ENCODE measurements at places on chromosomes 6 and 20.

- no peak for DNase-seq
These were observed 32.1 kb downstream of the BEND3 start for GRCh38 chr6:107083047-107083768.

- DNase-seq: no peak
These were observed 26.5 kb downstream of the DCBLD1 start for GRCh38 chr6:117509021-117509420.

DNA sequence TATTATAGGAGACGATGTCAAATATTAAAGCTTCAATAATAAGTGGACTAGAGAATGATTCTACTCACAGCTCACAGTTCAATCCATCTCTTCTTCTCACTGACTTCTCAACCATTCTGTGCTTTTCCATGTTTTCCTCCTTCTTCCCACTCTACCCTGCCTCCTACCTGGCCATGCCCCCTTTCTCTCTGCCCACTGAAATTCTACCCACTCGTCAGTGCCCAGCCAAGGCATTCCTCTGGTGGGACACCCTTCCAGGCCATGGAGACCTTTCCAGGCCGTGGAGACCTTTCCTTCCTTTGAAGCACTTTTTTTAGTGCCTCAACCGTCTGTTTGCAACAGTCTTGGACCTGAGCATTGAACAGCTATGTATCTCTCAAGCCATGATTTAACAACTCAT, 18.5 kb downstream of the BACH2 start:
- no peak for DNase-seq

GRCh38 chr6:31585491-31585890, 586 bp upstream of the LST1 start:
- DNase-seq: no peak

DNA sequence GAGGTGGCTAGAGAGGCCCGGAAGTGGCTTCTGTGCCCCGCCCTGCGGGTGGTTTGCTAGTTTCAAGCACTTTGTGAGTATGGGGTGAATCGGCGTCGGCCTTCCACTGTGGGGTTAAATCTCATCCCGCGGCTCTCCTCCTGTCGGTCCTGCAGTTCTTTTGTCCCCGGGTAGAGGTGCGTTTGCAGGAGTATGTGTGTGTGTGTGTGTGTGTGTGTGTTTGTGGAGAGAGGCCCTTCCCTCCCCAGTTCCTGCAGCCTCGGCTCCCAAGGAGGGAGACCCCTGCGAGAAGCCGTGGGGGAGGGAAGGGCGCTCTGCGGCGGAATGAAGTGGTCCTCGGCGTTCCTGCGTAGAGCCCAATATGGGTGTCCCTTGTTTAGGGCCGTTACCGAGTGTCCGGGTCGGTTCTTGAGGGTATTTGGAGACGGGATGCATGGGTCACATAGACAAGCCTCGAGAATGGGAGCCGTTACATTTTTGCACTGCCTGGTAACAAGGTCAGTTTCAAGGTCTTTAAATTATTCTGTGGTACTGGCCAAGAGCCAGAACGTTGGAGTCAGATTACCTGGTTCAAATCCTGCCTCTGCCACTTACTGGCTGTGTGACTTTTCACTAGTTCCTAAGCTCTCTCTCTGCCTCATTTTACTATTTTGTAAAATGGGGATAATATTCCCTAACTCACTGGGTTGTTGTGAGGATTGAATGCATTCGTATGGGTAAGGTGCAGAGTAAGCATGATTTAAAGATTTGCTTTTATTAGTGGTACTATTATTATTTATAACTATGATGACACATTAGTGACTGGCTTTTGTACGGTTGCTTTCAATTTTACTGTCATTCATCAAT, at the start of gene ZKSCAN3:
ZKSCAN3 (plus strand) TSS at position 56 of the 846 bp plus-strand sequence. CDS start 9,640 bp downstream, outside the sequence.
- peak; percentile 70 for DNase-seq

GRCh38 chr6:164628302-164628931, 681.0 kb downstream of the C6orf118 start:
- no peak for DNase-seq

DNA sequence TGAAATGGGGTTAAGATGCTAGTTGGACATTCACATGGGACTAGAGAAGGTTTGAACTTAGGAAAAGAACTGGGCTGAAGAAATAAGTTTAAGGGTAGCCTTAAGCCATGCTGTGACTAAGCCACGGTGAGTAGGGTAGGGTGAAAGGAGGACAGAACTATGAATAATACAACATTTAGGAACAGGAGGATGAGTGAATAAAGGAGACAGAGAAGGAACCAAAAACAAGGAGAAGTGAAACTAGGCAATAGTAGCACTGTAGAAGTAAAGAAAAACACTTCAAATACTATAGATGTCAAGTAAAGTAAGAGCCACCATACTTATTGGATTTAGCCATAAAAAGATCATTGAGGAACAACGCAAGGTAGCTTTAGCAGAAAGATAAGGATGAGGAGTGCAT, 111.2 kb downstream of the KCNQ5 start:
- no peak for DNase-seq

- DNase-seq: no peak
These were observed 368.7 kb upstream of the MANEA start for GRCh38 chr6:95208621-95209020.

DNA sequence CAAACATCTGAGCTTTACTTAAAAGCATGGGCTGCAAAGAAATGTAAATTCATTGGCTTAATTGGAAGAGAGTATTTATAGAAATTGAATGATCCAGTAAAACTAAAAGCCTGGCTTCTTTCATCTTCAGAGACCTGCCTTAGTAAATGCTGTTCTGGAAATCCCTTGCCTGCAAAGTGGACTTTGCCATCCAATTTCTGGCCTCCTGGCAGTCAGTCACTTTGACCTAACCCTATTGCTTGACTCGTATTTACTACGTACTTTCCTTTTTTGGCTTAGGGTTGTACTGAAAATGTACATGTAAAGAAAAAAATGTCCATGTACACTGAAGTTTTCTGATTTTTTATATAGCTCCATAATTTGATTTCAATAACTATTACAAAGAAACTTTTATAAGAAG, 47.1 kb downstream of the E2F3 start:
- DNase-seq: no peak

- DNase-seq: no peak
These were observed 3.0 kb downstream of the ROMO1 start for GRCh38 chr20:35702051-35702823.

DNA sequence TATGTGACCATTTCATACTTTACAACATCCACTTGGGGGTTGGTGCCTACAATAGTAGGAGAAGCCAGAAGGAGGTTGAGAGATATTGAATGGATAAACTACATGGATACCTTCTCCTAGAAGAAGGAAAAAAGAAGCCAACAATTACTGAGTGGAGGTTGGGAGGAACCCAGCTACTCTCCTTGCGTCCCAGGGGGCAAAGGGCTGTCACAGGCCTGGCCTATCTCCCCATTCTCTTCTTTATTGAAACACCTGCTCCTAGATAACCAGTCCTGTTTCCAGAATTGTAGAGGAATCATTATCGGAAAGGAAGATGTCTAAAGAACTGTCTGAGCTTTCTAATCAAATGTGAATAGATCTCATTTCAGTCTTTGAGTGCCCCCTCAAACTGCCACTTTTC, 115.1 kb downstream of the MAP7 start:
- DNase-seq: no peak

GRCh38 chr6:87483929-87484328, 11.2 kb downstream of the SLC35A1 start:
- DNase-seq: no peak

- DNase-seq: no peak
These were observed 60.5 kb upstream of the GGTLC1 start for GRCh38 chr20:24049081-24049480.

DNA sequence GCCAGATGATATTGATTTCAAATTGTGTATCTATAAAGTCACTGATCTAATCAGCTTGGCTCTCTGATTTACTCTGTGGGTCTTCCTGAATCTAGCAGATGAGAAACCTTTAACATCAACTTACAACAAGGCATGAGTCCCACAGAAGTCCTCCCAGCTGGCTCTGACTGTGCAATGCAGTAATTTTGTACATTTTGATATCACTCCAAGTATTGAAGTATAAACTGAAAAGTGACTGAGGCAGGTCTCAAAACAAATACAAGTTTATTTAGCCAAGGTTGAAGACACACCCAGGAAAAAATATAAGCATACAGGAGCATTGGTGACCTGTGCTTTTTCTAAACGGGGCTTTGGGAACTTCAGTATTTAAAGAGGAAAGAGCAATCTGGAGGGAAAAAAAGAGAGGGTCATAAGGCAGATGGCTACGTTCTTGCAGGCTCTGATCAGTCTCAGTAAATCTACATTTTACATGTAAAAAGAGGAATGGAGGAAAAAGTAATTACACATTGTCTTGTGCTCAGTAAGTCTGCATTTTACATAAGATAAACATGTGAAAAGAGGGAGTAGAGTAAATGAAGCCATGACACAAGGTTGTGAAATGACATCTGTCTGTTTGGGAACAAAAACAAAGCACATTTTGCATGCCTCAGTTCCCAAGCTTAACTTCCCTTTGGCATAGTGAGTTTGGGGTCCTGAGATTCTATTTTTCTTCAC, 59.5 kb downstream of the CRYBG1 start:
- DNase-seq: no peak

- no peak for DNase-seq
These were observed 47.8 kb upstream of the PLCG1 start for GRCh38 chr20:41089555-41089954.

DNA sequence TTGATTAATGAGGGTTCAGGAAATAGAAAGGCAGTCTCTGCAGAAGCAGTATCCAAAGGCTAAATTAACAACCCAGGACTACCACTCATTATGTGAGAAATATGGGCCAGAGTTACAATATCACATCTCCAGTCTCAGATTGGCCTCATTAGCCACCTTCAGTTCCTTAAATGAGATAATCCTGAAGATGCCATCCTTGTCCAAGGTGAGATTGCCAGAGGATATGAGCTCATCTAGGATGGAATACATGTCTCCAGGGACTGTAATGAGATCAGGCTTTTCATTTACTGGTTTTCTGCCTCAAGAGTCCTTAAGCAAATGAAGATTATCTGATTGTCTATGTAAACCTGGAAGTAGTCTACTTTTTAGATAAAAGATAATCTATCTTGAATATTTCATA, 196.3 kb downstream of the FUT9 start:
- no peak for DNase-seq

DNA sequence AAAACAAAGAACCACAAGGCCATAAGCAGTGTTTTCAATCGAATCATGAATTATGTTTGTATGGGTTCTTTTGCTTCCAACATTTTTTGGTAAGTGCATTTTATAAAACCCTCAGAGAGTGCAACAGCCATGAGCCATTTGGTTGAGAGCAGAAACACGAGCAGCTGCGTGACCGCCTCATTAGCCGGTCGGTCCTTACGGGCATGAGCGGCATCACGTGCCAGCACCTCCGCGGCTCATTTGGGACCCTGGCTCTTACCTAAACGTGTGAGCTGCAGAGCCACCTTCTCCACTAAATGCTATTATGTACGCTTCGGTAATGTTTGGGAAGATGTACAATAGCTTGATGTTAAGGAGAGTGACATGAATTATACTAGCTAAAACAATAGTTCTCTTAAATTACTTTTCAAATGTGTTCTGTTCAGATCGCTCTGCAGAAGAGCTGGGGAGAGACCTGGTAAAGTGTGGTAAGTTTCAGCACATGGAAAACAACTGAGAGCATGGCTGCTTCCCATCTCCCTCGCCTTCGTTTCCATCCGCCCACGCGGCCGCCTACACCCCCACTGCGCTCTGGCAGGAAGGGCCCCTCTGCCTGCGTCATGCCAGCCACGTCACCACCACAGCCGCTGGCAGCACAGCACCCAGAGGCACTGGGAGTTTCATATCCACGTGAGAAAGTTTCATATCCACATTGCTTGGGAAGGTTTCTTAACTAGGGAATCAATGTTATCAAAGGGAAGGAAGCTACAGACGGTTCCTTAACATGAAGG, 23.7 kb upstream of the PDE10A start:
- DNase-seq: no peak

DNA sequence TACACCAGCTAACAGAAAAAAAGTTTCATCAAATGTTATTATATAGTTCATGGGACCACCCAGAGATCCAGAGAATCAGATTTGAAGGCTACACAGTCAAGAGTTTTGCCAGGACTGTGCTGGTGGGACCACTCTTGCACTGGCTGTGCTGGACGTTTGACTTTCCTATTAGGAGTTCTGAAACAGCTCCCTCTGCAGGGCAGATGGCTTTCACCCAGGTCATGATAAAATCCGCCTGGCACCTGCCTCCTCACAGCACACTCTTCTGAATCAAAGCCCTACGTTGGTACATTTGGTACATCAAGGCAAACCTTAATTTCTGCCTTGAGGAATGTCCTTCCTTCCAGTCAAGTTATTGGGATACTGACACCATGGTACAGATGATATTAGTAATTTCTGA, 302.1 kb downstream of the ZNF217 start:
- DNase-seq: no peak

GRCh38 chr6:142960098-142960497, 15.1 kb upstream of the HIVEP2 start:
- no peak for DNase-seq

DNA sequence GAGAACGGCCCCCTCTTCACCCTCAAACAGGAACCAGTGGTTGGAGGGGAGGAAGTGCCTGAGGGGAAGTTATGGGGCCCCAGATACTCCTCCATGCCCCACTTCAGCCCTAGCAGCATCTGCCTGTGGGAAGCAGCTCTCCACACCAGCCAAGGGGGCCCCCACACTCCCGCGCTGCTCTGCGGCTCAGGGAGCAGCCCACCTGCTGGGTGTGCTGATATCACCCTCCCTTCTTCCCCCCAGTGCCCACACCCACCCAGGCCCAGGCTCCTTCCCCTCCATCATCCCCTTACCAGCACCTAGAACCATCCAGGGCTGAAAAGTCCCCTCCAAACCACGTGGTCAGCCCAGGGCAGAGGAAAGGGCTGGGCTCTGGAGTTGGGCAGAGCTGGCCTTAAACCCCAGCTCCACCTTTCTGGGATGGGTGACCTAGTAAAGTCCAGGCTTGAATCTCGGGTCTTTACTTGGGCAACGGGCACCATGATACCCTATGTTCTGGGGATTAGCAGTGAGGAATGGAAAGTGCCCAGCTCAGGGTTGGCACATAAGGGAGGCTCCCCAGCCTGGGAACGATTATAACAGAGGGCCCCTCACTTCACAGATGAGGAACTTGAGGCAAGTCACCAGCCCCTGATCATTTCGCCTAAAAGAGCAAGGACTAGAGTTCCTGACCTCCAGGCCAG, 663 bp downstream of the LST1 start:
- DNase-seq: no peak

GRCh38 chr20:35478804-35479472, 23.5 kb downstream of the CEP250 start:
- no peak for DNase-seq

- DNase-seq: no peak
These were observed 612 bp downstream of the ADAT2 start for GRCh38 chr6:143449714-143450452.

DNA sequence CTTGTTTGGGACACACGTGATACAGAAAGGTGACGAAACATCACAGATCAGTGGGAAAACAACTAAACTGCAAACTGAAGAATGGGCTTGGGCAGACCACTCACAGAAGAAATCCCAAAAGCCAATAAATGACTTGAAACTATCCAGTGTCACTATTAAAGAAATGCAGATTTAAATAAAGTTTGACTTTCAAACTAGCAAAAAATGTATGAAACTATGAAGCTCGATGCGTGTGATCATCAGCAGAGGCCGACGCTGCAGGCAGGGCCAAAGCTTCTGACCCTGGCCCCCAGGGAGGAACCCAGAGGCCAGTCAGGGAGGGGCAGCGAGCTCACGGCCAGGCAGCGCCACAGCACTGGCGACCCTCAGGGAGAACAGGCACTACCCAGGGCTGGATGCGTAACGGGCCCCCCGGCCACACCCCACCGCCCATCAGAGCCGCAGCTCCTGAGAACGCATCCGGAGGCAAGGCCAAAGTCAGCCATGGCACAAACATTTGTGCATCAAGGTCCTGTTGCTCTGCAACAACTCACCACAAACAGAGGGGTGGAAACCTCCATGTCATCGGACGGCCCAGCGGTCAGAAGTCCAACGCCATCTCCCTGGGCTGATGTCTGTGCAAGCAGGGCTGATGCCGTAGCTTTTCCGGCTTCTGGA, 94.1 kb downstream of the YTHDF1 start:
- DNase-seq: no peak
